Myocyte (in vitro differentiated cells): ENCODE measurements at places on chromosomes 4 and X. TPM values are rescaled to one million over a fixed set of nuclear protein-coding genes. Genes with fewer than 3 reads are reported as not detected.

The PRRG3 gene
- total RNA-seq, result not detected in 2 replicates

The FGF16 gene
- total RNA-seq, result not detected in 2 replicates

The PARM1 gene
- total RNA-seq, result 1.3 and 2.3 TPM in 2 replicates

The MAGEB2 gene
- not detected in 2 replicates for total RNA-seq

The HELT gene
- not detected in 2 replicates for total RNA-seq

The MAGEA2 gene
- total RNA-seq, result not detected in 2 replicates

The CITED1 gene
- total RNA-seq, result 1.5 and 1.7 TPM in 2 replicates

The GC gene
- total RNA-seq, result not detected in 2 replicates
